ENCODE measurements at places on chromosomes 13 and 19.

- DNase-seq: no peak
These were observed at the start of gene IZUMO2 for GRCh38 chr19:50162988-50163387. Gene IZUMO2 (minus strand): TSS chr19:50163281. CDS start chr19:50163194, 87 bp downstream.

DNA sequence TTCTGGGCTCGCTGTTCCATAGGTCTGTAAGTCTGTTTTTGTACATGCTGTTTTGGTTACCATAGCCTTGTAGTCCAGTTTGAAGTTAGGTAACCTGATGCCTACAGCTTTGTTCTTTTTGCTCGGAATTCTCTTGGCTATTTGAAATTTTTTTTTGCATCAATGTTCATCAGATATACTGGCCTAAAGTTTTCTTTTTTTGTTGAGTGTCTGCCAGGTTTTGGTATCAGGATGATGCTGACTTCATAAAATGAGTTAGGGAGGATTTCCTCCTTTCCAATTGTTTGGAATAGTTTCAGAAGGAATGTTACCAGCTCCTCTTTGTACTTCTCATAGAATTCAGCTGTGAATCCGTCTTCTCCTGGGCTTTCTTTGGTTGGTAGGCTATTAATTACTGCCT is 397.8 kb upstream of the HTR2A start:
- DNase-seq: no peak

DNA sequence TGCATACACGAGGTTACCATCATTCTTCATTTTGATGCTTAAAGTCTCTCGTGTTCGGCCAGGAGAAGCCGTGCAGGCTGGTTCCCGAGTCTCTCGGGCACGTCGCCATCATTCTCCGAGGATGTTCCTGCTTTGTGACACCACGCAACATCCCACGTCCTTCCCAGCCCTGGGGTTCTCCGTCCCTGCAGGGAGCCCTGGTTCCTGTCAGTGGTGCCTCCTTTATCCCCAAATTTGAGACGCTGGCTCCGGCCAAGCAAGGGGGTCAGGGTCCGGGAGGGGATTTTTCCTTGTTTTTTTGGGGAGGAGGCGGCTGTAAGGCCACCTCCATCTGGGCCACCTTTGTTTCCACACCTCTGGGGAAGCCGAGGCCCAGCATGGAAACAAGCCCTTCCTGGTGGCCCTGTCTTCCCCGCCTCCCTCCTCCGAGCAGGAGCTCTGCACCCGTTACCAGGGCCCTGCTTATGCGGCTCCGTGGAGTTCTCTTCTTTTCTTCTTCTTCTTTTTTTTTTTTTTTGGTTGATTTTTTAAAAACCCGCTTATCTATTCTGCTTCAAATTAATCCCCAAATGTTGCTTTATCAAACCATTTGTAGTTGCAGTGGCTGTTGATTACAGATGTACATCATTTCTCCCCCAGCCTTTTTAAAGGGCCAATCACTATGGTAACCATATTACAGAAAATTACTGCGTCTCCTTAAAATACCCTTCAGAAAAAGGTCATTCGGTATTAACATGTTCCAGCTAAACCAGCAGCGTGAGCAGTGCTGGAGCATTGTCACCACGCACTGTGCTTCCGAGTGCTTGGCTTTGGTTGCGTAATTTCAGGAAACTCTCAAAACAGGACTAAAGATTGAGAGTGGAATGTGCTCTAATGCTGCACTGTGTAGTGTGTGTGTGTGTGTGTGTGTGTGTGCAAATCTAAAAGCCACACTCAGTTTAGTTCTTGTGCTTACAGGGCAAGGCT is 50.4 kb downstream of the TEX29 start:
- DNase-seq: no peak

DNA sequence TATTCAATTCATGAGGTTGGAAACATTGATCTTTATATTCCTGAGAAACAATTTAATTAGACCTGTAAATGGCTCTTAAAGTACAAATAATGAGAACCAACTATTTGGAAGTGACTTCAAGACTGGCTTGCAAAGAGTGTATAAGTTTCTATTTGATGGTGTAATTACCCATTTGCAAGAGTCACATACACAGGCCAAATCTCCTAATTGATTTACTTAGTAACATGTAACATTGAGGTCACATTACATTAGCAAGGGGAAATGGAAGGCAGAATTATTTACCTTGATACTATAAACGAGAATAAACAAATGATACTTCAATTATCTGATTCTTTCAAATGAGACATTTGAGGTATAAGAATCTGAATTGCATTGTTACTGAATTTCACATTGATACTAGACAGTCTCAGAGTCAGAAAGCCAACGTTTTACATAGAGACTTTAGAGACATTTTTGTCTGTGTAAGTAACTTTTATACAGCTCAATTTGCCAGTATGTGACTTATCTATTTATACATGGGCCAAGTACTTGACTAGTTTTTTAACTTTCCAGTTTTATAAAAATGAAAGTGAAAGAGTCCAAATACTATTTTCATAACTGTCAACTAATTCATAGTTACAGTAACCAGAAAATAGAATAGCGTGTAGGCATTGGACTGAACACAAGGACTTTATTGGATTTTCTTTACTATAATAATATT is 95.6 kb upstream of the RFC3 start:
- no peak for DNase-seq

DNA sequence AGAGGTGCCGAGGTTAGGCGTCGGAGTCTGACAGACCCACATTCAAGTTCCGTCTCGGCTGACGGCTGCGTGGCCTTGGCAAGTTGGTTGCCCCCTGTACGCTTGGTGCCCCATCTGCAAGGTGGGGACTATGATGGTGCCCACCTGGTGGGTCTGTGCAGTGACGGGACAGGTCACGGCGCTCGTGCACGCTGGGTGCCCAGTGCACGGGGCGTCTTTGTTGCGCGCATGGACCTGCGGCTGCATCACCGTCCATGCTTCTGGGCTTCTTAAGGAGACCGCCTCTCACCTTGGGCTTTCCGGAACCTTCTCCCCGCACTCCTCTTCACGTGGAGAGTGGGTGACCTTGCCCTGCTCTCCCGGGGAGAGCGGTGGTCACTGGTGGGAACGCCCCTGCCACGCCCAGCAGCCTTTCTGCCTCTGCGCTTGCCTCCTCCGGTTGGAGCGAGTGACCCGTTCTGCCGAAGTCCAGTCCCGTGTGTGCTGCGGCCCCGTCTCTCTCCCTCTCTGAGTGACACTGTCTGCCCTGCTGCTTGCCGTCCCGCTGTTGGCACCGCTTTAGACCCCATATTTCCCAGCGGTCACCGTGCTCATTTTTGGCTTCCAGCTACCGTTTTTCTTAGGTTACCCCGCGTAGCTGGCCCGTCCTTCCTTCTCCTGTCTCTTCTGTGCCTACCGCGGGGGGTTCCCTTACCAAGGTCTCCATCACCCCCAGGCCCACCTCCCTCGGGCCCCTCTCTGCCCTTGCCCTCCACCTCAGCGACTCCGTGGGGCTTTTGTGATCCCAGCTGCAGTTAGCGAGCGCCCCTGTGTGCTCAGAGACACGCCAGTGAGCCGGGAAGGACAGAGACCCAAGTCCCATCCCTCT is 6.4 kb downstream of the ATP11A start:
- DNase-seq: no peak

- DNase-seq: no peak
These were observed 26.0 kb downstream of the ZNF333 start for GRCh38 chr19:14715841-14716240.

GRCh38 chr13:45781553-45782326 is 69.8 kb downstream of the SIAH3 start:
- DNase-seq: no peak

DNA sequence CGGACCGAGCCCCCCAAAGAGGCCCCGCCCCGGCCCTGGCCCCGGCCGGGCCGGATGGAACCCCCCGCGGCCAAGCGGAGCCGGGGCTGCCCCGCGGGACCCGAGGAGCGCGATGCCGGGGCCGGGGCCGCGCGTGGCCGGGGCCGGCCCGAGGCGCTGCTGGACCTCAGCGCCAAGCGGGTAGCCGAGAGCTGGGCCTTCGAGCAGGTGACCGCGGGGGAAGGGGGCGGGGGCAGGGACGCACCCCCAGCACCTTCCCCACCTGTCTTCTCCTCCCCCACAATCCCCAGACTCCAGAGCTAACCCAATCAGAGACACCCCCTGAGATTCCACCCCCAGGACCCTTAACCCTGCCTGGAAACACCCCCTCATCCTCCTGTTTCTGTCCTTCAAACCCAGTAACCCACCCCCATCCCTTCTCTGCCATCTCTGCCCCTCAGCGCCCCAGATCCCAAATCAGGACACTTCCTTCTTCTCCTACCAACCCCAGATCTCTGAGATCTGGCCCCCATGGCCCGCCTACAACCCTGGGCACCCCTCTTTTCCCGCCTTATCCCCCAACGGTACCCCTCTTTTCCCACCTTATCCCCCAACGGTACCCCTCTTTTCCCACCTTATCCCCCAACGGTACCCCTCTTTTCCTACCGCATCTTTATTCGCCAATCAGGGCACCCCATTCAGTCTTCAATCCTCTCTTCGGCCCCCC is 505 bp downstream of the ZSWIM4 start:
- no peak for DNase-seq

DNA sequence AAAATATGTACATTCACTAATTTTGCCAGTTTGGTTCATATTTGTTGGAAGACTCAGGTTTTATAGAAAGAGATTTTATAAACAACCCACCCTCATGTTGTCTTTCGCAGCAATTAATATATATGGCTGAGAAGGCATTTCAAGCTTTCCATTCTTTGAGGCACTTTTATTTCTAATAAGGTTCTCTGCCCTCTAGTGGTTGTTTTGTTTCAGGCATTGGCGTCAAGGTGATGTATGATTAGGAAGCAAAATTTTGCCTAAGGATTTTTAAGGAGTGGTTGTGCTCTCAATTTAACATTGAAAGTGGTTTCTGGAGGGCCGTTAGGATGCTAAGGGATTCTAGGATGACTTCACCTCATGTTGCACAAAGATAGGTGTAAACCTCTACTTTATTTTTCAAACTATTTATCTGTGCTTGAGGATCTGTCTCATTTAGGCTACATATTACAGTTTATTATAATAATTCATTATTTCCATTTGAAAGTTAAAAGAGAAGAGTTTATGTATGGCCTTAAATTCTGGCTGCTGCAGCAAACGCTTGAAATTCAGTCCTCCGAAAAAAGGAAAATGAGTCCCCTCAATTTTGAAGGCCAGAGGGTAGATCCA is 35.9 kb downstream of the OXGR1 start:
- DNase-seq: no peak

- no peak for DNase-seq
These were observed 22.3 kb downstream of the GARRE1 start for GRCh38 chr19:34276614-34277013.

DNA sequence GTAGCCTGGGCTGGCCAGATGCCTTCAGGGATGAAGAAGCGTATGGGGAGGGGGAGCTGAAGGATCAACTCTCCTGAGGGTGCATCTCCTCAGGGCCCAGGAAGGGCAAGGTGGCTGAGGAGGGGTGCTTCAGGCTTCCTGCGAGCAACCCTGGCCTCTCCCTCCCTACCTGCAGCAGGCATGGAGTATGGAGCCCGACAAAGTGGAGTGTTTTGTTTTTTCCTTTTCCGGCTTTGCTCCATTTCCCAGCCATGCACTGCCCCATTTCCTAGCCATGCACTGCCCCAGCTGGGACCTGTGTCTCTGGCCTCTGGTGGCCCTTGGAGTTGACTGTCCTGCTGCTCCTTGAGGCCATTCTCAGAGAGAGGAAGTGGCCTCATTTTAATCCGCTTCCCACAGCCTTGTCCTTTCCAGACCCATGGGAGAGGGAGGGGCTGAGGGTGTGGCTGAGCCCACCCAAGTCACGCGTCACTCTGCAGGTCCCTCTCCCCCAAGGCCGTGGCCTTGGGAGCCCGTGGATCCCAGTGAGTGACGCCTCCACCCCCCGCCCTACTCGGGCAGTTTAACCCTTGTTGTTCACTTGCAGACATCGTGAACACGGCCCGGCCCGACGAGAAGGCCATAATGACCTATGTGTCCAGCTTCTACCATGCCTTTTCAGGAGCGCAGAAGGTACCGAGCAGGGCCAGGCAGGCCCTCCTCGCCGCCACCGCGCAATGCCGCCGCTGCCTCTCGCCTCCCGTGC is 34.4 kb downstream of the CAPN12 start:
- no peak for DNase-seq

DNA sequence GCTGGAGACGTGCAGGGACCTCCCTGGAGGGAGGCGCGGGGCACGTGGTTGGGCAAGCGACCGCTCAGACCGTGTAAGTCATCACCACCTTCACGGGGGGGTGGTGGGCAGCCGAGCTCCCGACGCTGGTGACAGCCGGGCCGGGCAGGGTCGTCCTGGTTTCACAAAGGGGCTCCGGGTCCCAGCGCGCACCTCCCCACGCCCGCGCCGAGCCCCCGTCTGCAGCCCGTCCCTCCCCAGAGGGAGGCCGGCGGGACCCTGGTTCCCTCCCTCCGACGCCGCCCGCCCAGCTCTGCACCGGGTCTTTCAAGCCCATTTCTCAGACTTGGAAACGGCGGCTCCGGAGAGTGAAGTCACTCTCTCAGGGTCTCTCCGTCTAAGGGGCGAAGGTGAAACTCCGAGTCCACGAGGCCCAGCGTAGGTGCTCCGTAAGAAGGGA is 729 bp upstream of the ARID3A start:
- no peak for DNase-seq

DNA sequence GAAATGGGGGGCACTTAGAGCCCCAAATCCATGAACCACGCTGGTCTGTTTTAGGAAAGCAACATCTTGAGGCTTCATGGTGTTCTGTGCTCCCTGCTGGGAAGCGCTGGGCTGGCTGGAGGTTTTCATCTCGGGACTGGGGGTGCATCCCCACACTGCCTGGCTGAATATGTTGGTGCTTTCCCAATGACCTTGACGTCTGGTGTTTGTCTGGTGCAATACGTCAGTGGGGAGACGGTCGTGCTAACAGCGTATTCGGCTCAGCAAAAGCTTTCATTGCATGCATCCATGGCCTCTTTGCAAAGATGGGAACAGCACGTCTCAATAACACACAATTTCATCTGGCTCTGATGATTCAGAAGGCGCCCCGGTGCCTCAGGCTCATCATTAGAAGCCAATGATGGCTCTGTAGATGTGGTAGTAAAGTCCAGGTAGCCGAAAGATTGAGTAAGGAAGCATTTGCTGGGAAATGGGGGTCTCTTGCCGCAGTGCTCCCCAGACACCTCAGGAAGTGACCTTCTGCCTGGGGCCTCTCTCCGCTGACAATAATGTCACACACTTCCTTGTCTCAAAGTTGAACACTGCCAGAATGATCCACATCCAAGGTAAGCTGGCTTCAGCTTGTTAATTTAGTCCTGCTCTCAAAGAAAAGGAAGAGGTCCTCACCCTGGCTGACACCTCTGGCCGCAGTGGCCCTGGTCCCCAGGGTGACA is 97.7 kb downstream of the ING1 start:
- no peak for DNase-seq

All from activated CD4-positive, alpha-beta T cell treated with anti-CD3 and anti-CD28 coated beads for 24 hours (primary cell).